ENCODE measurements at places on chromosomes 7 and 10. TPM values are rescaled to one million over a fixed set of nuclear protein-coding genes. Genes with fewer than 3 reads are reported as not detected.

The ARID5B gene
- total RNA-seq = 44.3 TPM

The TMEM139 gene
- not detected for total RNA-seq

The ZPBP gene
- not detected for total RNA-seq

The UBE2D4 gene
- 5.3 TPM for total RNA-seq

The PIP gene
- not detected for total RNA-seq

The WBP1L gene
- total RNA-seq = 47.9 TPM

The HOXA13 gene
- not detected for total RNA-seq

The DGKI gene
- not detected for total RNA-seq

The GPER1 gene
- total RNA-seq = not detected

The TPST1 gene
- 14.3 TPM for total RNA-seq

The DNAH11 gene
- 0.09 TPM for total RNA-seq

The FLNC gene
- 0.05 TPM for total RNA-seq

All from natural killer cell (primary cell).